Stimulated activated CD4-positive, alpha-beta T cell treated with anti-CD3 and anti-CD28 coated beads, TNF-alpha, amount 100 ng/mL, for 24 hours (primary cell): ENCODE measurements at places on chromosomes 7 and 10.

DNA sequence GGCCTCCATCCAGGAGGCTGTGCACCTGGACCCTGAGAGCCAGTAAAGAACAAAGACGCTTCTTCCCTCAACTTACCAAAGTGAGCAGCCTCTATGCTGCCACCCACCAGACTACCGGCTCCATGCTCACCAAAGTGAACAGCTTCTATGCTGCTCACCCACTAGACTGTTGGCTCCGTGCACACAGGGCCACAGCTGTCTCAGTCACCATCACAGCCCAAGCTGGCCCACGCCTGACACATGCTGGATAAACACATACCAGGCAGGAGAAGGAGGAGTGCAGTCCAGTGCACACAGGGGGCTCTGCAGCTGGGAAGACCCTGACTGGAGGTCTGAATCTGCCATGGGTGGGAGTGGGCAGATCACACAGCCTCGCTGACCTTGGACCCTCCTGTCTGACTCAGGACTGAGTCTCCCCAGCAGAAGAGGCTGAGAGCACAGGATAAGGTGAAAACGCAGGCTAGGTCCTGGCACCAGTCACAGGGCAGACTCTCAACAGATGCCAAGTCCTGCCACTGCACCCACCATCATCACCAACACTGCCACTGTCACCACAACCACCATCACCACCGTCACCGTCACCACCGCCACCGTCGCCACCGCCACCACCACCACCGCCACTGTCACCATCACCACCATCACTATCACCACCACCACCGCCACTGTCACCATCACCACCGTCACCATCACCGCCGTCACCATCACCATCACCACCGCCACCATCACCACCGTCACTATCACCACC, 130.9 kb downstream of the MAD1L1 start:
- DNase-seq = no peak

- no peak for DNase-seq
Measured at GRCh38 chr10:119023553-119023868, 6.0 kb upstream of the NANOS1 start.

DNA sequence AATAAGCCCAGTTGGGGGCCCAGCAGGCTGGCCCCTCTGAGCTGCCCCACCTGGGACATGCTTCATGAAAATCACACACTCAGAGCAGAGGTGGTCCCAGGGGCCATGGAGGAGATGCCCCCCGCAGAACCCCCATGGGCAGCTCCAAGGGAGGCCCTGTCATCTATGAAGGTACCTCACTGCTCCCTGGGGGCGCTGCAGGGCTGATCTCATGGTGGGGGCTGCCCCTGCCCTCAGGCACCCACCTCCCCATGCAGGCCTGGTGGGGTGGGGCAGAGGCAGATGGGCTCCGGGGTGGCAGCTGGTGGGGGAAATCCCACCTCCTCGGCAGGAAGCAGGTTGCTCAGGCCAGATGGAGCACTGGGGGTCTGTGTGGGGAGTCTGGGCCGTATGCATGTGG, 60.5 kb downstream of the YKT6 start:
- no peak for DNase-seq

- no peak for DNase-seq
Measured at GRCh38 chr10:29771376-29771775, 136.6 kb upstream of the SVIL start.

DNA sequence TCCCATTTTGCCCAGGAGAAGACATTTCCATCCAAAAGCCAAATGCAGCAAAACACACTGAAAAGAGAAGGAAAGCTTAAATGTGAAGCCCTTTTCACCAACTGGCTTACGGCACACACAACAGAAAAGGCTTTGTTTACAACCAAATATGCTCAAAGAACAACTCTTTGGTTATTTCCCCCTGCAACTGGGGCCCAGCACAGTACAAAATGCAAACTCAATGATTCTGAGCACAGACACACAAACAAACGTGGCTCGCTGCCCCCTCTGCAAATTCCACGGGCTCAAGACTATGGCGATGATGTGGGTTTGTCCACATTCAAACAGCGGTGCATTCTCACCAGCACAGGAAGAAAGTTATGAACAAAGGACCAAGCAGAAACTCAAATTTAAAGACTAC, 5.3 kb downstream of the CPXM2 start:
- DNase-seq = no peak

GRCh38 chr10:75021379-75022249, 89.8 kb upstream of the SAMD8 start:
- no peak for DNase-seq
